Stimulated activated CD8-positive, alpha-beta memory T cell treated with anti-CD3 and anti-CD28 coated beads, Interleukin-4, amount 100 ng/mL, for 1 hour (primary cell): ENCODE measurements at places on chromosomes 6 and 20.

DNA sequence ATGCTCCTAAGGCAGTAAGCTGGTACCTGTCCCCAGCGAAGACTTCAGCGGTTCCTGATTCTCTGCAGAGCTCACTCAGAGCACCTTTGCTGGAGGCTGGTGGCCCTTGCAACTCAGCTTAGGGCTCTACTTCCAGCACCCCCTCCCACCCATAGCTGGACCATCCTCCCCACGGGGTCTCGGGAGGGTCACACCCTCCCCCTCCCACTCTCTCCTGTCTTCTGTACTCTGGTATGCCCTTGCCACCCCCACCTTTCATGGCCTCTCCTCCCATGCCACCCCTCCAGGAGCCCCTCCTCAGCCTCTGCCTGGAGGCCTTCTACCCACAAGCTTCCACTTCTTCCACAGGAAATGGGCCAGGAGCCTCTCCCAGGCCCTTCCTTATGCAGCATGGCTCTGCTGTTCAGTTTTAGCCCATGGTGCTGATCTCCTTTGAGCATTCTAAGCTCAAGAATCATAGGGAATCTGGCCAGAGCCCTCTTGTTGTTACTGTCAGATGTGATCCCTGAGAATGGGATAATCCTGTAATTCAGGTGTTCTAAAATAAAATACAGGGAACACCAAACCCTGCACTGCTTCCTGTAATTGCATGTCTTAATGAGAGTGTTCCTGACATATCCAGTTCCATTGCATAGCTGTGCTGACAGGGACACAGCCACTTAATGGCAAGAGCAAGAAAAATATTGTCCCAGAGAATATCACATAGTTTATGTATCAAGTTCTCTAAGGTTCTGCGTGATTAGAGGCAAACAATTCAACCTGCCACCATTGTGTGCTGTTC, 142.1 kb downstream of the SYNDIG1 start:
- no peak for DNase-seq

- DNase-seq: no peak
Measured at GRCh38 chr6:16162003-16162402, 33.1 kb downstream of the MYLIP start.

DNA sequence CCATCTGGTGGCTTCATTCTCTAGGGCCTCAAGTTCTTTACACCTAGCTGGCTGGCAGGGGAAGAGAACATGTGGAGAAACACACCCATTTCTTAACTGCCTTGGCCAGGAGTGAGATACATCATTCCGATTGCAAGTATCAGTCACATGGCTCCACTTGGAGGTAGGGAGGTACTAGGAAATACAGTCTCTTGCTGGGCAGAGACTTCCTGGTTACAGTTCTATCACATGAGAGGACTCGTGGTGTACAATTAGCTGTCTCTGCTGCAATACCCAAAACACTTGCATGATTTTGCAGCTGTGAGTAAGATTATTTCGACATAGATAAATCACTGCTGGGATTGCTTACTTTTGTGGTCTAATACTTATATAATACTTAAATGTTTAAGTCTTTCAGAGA, 51.1 kb downstream of the GTF2H5 start:
- no peak for DNase-seq

- DNase-seq: no peak
Measured at GRCh38 chr20:10504994-10505730, 70.1 kb downstream of the SLX4IP start.

- no peak for DNase-seq
Measured at GRCh38 chr20:58395604-58396003, 6.6 kb downstream of the VAPB start.

- no peak for DNase-seq
Measured at GRCh38 chr6:17987447-17987696, at the start of gene KIF13A. TSS of gene KIF13A (minus strand) at chr6:17987635. CDS start at chr6:17987463, 172 bp downstream.

DNA sequence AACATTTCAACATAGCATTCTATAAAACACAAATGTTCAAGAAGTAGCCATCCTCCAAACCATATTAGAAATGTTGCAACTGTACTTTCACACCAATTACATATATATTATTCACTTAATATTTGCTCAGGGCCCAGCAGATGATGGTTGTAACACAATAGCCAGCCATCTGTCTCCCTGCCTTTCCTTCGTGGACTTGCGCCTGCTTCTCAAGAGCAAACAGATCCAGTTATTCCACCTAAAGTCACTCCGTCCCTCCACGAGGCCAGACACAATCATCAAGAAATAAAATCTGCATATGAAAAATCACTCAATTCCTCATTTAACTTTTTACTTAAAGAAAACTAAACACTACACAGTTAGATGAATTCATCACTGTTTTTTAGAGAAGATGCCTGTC, 160.4 kb downstream of the RALGAPA2 start:
- DNase-seq: no peak
